ENCODE measurements at places on chromosomes 5 and 9.

GRCh38 chr5:31678180-31678579 is 39.2 kb downstream of the PDZD2 start:
- DNase-seq: no peak

DNA sequence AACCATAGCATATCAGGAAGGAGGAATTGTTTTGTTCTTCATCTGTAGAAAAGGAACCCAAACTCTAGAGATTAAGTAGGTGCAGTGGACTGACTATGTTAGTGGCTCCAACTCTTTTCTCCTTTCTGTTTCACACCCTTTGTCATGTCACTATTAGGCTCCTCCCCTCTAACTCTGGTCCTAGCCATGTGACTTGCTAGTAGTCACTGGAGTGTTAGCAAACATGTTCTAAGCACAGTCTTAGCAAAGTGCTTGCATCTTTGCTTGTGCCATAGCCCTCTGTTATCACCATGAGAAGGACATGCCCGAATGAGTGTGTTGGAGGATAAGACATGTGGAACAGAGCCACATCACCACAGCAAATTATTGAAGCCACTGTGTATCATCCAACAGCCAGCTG is 55.4 kb upstream of the PPP3R2 start:
- no peak for DNase-seq

GRCh38 chr5:54018438-54018837 is 291.9 kb downstream of the ARL15 start:
- no peak for DNase-seq

- no peak for DNase-seq
Measured at GRCh38 chr9:84145780-84146179, 165.2 kb downstream of the RMI1 start.

DNA sequence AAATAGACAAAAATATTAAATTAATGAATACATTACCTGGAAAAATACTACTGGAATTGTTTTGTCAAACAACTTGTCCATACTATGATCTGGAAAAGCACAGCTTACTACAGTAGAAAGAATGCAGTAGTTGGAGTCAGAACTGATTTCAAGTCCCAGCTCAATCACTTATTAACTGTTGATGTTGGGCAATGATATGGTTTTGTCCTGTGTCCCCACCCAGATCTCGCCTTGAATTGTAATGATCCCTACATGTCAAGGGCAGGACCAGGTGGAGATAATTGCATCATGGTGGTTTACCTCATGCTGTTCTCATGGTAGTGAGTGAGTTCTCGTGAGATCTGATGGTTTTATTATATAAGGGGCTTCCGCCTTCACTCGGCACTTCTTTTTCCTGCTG is 247.5 kb downstream of the CD180 start:
- DNase-seq: no peak

DNA sequence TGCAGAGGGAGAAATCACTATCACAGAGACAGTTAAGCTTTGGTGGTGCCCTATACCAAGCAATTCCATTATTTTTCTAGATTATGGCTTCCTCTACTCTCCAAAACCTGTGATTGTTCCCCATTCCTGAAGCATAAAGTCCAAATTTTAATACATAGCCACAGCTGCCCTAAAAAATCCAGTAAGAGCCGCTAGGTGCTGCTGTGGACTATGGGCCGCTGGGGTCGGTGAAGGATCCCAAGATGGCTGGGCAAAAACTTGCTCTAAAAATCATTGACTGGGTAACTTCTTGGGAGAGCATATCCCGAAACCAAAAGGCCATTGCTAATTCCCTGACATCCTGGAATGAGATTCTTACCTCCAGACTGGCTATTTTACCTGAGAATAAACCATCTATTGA is 245.3 kb downstream of the NFIB start:
- DNase-seq: no peak

GRCh38 chr9:79390077-79390698 is 181.6 kb upstream of the TLE4 start:
- DNase-seq: no peak

DNA sequence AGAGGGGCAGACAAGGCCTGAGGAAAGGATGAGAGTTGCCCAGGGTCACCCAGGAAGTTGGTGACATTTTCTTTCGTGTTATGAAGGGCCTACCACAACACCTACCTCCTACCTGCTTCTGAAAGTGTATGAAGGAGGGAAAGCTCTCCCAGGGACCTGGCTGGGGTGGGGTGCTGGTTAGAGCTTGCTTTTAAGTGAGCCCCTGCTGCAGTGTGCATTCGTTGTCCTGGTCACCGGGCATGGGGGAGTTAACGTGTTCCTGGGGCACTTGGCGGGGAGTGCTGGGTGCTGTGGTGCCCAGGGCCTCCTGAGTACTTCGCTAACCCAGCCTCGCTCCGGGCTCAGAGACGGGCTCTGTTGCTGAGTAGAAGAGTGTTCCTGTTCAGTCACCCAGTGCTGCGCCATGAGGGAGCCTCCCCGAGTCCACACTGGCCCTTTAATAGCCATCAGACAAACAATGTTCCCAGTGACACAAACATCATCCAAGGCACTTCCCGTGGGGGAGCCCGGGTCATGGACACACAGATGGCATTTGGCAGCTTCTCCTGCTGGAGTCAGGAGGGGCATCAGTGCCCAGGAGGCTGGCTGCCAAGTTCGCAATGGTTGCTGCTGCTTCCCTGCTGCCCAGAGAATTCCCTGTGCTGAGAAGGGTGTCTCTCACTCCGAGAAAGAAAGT is 85.7 kb downstream of the AMBP start:
- DNase-seq: no peak

- DNase-seq: no peak
Measured at GRCh38 chr5:38776149-38776896, 69.5 kb upstream of the OSMR start.

DNA sequence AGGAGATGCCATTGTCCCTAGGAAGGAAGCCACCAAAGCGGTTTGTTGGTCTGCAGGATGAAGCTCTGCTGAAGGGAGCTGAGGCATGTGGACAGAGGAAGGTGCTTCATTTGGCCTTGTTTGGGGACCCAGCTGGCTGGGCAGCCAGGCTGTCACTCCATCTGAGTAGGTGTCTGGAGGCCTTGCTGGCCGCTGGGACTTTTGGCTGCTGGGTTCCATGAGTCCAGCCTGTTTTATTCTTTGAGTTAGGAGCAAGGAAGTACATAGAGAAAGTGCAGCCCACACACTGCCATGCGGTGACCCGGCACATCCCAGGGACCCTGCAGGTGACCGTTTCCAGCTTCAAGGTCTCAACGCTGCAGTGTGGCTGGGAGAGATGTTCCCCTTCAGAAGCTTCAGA is 251.2 kb upstream of the IRX4 start:
- DNase-seq: no peak

DNA sequence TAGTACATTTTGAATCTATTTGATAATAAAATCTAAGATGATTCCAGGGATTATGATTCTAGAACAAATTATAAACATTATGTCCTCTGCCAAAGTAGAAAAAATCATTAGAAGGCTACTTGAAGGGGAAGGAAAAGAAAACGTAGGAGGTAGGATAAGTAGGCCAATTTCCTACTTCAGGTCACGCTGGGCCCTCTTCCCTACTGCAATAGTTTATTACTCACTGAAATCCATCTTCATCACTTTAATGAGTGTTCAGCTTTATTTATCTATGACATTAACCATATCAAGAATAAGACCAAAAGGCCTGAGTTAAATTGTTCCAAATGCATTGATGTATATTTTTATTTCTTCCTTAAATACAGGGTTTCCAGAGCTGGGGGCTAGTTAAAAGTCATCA is 21.6 kb downstream of the SLC28A3 start:
- DNase-seq: no peak

DNA sequence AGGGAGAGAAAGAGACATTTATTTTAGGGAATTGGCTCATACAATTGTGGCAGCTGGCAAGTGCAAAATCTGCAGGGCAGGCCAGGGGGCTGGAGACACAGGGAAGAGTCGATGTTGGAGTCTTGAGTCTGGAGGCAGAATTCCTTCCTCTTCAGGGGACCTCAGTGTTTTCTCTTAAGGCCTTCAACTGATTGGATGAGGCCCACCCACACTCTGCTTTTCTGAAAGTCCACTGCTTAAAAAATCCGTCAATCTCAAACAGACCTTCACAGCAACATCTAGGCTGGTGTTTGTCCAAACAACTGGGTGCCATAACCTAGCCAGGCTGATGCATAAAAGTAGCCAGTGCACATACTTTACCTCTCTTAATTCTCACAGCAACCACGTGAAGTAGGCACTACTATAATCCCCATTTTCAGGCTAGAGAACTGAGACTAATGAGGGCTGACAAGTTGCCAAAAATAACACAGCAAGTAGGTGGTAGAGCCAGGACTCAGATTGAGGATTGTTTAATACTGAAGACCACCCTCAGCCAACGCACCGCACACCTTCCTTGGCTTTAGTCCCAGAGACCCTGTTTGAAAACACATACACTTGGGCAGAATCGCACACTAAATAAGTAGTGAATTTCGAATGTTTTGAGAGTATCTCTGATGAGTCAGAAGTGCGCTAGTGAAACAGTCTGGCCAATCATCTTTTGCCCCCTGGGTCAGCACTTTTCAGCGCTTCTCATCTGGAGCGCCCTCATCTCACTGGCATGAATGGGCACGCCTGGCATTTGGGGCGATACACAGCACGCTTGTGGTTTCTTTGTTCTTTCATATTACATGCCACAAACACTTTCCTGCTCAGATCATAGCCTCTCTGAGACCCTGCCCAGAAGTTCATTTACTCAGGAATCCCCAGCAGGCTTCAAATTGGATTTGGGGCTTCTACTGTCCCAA is 591.4 kb downstream of the CCDC171 start:
- no peak for DNase-seq

DNA sequence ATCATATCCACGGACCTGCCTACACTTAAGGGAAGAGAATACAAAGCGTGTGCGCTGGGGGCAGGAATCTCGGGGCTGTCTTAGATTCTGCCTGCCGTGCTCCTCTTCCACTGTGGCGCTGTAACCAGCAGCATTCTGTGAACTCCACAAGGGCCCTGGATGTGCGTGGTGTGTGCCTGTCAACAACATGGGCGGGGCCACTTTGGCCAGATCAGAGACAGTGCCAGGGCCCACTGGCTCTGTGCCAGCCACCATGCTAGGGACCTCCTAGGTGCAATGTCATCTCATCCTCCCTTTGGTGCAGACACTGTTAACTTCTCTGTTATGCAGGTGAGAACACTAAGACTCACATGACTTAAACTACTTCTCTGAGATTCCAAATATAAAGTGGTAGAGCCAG is 113.7 kb downstream of the COL23A1 start:
- DNase-seq: no peak

DNA sequence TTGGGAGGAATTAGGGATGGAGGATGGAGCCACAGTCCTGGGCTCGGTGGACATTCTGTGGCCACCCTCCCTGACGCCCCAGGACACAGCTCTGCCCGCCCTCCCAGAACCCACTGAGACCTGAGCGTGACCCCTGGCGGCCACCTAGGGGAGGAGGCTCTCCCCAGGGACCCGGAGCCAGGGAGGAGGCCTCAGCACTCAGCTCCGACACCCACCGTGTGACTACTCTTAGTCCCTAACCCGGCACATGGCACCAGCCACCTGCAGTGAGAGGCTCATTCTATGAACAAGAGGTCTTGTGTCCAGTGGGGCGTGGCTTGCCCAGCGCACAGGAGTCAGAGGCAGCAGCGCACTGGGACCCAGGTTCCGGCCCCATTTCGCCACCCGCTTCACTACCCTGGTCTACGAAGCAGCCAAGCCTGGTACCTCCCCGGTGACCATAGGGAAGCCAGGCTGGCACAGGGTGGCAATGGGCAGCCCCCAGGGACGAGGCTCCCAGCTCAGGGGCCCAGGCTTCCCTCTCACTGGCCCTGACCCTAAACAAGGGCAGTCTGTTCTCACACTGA is 10.2 kb downstream of the SARDH start:
- no peak for DNase-seq

DNA sequence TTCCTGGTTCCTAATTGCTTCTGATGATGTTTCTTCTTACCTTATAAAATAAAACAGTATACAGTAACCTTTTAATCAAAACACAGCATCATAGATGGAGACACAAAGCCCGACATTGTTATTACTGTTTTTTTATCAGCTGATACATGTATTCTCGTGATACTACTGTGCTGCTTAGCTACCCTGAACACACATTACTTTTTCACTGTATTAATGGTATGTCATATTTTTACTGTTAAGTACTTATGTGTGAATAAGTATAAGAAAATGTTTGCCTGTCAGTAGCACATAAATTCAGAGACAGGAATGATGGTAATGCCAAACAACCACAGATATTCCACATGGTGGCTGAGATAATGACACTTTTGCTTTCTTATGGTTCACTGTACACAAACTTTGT is 68.7 kb downstream of the RAB24 start:
- no peak for DNase-seq

DNA sequence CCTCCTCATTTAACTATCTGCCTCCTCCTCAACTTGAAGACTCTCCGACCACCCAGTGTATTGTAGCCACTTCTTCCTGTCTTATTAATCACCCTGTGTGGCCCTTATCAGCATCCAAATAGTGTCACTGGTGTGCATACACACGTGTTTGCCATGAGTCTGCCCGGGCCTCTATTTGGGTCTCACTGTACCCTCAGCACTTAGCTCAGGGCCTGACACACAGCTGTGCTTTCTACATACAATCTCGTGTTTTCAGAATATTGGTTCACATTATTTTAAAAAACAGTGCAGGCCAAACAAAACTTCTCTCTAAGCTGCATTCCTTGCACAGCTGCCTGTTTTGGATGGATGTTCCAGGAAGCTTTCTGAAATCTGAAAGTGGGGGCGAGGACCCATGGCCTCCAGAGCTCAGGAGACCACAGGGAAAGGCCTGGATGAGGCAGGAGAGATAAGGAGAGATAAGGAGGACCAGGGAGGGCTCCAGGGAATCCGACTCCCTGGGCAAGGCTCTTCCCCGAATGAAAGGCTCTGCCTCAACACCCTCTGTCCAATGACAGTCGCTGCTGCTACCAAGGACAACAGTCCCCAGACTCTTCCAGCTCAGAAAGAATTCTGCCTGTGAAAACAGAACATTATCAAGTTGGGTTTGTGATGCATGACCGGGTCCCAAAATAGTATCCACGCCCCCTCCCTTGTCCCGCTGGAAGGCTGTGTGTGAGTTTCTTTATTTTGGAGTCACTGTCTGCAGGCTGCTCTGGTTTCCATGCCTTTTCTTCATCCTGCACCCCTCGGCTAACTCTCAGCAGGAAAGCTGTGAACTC is 255.6 kb downstream of the NSG2 start:
- no peak for DNase-seq

DNA sequence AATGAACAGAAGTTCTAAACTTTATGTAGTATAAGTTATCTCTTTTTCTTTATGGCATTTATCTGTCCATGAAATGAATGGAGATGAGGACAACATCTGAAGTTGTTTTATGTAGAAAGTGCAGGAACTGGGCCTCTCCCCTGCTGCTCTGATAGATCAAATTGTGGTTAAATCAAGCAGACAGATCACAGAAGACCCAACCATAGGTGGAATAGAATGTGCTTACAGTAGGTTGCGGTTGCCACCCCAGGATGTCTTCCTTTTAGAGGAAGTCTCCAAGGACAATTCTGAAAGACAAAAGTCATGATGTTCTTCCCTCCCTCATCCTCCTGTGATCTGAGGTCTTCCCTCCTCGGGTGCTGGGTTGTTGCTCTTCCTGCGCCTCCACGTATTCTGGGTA is 12.9 kb downstream of the RASGRF2 start:
- peak; percentile 23 for DNase-seq

- no peak for DNase-seq
Measured at GRCh38 chr5:59020611-59021285, 437.9 kb downstream of the RAB3C start.

Data from CD4-positive, alpha-beta T cell treated with Interleukin-21 for 1 hour (primary cell).